ENCODE measurements at places on chromosomes 12 and 14.

DNA sequence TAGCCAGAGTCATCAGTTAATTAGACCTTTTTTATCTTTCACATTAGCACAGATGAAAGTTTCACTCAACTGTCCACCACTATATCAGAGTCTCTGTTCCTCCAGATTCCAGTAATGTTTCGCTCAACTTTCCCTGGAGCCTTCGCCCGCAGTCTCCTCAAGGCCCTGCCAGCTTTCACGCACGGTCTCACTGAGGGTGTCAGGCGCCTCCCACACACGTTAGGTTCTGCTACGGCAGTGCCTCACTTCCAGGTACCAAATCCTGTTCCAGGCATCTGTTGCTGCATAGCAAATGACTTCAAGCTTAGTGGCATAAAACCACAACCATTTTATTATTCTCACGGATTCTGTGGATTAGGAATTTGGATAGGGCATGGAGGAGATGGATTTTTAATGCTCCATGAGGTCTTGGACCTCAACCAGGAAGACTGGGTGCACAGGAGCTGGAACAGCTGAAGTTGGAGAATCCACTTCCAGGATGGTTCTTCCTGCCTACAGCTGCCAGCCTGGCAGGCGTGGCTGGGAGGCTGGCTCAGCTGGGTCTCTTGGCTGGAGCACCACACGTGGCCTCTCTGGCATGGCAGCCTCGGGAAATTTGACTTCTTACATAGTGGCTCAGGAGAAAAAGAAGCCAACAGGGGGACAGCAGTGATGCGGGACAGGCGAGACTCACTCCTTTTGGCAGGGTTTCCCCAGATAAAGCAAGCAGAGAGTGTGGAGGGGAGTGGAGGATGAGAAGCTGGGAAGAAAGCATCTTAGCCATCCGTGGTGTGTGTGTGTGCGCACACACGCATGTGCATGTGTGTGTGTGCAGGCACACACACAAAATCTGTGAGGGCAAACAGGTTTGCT lies 21.3 kb upstream of the BCDIN3D start:
- no peak for DNase-seq

DNA sequence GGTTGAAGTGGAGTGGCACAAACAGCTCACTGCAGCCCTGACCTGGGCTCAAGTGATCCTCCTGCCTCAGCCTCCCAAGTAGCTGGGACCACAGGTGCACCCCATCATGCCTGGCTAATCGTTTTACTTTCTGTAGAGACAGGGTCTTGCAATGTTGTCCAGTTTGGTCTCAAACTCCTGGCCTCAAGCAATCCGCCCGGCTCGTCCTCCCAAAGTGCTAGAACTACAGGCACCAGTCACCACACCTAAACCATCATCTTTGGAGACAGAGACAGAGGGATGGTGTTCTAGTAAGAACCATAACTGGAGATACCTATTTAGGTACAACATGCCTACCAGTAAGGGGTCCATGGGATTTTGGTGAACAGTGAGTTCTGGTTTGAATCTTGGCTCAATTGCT lies 2.5 kb upstream of the DDX23 start:
- no peak for DNase-seq

DNA sequence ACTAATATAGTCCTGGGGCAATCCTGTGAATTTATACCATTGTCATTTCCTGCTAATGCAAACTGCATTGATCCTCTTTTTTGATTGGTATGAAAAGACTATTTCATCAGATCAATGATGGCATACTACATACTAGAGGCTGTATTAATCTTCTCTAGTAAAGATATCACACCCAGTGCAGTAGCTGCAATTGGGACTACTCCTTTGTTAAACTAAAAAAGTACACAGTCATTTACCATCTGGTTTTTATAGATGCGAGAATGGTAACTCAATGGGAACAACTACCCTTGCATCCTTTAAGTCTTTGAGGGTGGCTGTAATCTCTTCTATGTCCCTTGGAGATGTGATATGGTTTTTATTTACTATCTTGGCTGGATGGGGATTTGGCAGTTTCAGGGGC lies 80.2 kb upstream of the STK38L start:
- DNase-seq, result no peak

DNA sequence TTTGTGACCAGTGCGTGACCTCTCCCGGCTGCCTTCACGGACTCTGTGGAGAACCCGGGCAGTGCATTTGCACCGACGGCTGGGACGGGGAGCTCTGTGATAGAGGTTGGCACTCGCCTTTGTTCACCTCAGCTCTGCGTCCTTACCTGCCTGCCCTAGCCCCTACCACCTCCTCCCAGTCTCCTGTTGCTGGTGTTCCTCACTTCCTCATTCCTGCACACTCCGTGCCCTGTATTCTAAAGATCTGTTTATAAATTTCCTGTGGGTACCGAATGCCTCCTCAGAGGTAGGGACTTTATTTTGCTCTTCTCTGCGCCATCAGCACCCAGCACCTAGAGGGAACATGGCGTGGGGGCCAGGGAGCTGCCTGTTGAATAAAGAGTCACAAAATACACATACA lies 2.3 kb downstream of the DLK1 start:
- no peak for DNase-seq

DNA sequence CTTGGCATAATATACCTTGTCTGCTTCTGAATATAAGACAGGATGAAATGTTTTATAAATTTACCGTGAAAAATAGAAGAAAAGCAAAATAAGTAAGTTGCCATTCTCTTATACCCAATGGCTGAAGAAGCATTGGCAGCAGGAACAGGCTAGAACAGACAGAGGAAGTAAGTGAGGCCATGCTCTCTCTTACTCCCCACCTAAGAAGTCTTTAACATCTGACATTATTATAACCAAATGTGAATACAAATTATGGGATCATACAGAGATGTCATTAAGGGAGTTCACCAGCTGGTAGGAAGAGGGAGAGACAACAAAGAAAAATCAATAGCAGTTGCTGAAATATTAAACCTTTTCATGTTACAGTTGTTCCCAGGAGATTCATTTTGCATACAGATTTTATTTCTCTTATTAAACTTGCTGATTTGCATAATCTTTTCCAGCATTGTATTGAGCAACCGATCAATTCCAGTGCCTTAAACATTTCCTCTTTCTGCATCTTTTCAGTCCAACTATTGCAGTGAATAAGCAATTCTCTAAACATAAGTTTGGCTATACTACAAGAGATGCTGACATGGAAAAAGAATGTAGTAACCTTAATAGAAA lies 270.6 kb downstream of the SLC6A15 start:
- DNase-seq, result peak; percentile 64

- no peak for DNase-seq
Observed at GRCh38 chr12:4496145-4496838, 42.4 kb upstream of the RAD51AP1 start.

- no peak for DNase-seq
Observed at GRCh38 chr12:121550974-121551634, 29.7 kb downstream of the KDM2B start.

DNA sequence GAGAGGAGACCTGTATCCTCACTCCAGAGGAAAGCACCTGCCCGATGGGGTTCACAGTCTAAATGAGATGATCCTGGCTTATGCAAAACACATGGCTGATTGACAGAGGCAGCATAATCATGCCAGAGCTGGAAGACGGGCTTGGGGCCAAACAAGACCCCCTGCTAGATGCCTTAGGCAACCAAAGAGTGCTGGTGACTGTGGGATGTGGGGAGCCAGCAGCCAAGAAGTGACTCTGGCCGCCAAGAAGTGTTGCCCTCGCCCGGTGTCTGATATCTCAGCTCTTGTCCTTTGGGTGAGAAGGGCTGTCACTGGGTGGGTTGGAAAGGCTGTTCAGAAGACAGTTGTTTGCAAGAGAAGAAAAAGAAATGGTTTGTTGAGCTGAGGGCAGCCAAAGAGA lies 56.7 kb downstream of the PLEKHG3 start:
- no peak for DNase-seq

DNA sequence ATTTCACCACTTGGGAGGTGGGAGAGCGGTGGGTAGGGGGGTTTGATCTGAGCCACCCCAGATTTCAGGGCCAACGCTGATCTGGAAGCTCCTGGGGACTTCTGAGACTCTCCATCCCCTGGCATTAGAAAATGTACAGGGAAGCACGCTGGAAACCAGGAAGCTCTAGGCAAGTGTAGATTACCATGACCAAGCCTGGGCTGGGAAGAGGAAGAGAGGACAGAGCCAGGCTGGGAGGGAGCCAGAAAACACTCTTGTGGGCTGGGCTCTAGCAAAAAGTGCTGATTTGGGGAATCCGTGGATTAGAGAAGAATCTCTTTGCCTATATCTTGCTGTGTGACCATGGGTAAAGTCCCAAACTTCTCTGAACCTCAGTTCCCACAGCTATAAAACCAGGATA lies 236.7 kb downstream of the BCL11B start:
- DNase-seq, result no peak

DNA sequence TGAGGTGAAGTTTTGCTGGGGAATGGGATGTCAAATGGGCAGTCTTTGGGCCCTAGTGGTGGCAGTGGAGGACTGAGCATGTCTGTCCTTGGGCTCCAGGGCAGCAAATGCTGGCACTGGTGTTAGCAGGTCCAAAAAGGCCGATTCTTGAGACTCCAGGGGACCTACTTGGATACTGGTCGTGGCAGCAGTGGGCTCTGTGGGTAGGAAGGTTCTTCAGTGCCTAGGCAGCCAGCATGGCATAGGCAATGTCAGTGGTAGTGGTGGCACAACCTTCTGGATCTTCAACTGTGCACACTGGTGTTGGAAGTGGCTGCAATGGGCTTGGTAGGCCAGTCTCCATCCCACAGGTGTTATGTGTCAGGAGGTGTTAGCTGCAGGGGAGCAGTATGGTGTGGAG lies 334.7 kb upstream of the KITLG start:
- DNase-seq, result no peak

DNA sequence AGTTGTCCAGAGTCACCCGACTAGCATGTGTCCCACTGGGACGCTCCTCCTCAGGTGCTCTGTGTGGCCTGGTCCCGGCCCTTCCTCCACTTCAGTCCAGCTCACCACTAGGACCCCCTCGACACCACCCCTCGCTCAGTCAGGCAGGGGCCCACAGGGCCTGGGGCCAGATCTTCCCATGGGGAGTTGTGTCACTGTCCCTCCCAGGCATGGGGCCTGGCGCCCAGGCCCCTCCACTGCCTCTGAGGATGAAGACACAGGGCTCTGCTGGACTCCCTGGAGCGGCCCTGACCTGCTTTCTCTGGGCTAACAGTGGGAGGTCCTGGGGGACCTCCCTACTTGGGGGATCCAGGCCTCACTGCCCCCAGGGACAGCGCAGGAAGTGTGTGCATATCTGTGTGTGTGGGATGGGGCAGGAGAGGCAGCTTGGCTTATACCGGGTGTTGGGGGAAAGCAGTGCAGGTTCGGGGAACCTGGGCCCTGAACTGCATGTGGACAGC lies 43.8 kb downstream of the KRT80 start:
- DNase-seq, result no peak

DNA sequence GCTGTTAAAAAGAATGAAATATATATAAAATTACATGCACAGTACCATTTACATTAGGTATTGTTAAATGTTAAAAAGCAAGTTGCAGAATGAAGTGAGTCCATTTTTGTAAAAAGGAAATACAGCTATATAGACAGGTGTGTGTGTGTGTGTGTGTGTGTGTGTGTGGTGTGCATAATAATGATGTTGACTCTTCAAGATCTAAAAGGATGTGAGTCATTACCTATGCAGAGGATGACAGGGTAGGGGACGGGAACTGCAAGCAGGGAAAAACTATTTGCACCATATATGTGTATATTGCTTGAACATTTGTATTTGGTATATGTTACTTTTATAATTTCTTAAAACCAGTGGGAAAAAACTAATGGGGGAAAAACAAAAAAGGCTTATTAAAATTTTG lies 3.1 kb downstream of the C14orf39 start:
- DNase-seq, result no peak
